ENCODE measurements at places on chromosomes 16 and 17.

GRCh38 chr16:79767421-79768275 is 167.1 kb upstream of the MAF start:
- no peak for DNase-seq

GRCh38 chr17:47959825-47960655 is 2.4 kb upstream of the PRR15L start:
- DNase-seq = no peak

- DNase-seq = no peak
These were observed at the start of gene GDPD3 for GRCh38 chr16:30113031-30113710. TSS of gene GDPD3 (minus strand) at chr16:30113537. CDS start at chr16:30113478, 59 bp downstream.

DNA sequence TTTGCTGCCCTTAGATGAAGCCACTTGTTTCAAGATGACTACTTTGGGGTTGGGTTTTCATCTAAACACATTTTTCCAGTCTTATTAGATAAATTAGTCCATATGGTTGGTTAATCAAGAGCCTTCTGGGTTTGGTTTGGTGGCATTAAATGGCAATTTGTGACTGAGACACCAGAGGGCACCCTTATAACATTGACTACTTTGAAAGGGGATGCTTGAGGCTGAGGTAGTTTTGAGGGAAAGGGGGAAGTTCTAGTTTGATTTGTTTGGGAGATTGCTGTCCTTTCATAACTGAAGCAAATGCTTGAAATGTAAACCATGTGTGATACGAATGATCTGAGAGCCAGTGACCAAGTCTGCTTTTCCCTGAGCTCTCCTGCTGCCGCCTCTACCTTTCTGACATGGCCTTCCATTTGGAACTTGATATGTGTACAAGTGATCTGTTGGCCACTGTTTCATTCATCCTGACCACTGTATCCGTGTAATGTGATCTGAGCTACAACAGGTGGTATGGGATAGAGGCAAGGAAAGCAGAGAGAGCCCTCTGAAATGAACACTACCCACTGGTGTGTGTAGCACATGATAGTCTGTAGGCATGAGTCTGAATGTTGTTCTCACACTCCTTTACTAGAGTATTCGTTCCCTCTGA is 5.8 kb upstream of the RARA start:
- DNase-seq = peak; percentile 46

- peak; percentile 44 for DNase-seq
These were observed 38.1 kb downstream of the ACSF3 start for GRCh38 chr16:89131783-89132182.

GRCh38 chr17:77843896-77844295 is 114.6 kb upstream of the TNRC6C start:
- DNase-seq = no peak

- DNase-seq = no peak
These were observed 58.3 kb downstream of the BEAN1 start for GRCh38 chr16:66485376-66485775.

DNA sequence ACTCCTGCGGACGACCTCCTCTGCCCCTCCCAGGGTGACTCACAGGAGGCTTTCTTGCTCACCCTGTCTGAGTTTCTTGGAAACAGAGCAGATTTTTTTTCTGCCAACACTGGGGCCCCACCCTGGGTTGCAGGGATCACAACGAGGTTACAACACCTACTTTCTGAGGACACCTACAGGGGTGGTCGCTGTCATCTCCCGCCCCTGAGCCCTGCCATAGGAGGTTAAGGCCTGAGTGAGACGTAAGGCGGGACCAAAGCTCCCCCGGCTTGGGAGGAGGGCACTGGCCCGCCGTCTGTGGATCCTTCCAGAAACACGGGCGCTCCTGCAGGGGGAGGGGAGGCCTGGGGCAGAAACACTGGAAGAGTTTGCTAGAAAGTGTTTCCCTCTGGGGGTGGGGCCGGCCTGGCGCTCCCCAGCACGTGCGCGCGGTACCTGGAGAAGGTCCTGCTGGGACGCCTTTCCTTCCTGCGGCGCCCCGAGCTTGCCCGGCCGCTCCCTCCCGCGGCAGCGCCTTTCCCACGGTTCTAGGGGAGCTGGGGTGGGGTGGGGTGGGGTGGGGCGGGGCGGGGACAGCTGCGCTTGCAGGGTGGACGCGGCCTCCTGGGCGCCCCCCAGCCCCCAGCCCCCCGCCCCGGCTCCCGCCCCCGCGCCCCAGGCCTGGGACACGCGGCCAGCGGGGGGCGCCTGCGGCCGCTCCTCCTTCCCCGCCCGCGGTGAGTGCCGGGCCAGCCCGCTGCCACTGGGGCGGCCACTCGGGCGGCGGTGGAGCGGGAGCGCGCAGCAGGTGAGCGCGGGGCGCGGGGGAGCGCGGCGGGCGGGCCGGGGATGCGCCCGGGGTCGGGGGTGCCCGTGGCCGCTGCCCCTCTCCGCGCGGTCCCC is 20.7 kb upstream of the ADCY7 start:
- DNase-seq = peak; percentile 56

DNA sequence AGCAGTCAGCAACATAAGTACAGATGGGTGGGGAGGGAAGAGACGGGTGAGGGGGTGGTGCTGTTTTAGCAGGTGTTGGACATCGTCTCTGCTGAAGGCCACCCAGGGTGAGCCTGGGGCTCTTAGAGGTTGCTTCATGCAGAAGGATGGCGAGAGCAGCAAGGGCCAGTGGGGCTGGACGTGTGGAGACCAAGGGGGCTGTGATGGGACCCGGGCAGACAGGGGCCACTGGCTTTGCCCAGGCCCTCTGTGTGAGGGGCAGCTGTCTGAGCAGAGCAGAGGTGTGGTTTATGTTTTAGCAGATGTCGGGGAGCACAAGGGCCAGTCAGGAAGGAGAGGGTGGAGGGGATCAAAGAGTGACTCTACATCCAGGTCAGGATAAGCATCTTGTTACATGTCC is 4.8 kb downstream of the NARF start:
- DNase-seq = no peak

DNA sequence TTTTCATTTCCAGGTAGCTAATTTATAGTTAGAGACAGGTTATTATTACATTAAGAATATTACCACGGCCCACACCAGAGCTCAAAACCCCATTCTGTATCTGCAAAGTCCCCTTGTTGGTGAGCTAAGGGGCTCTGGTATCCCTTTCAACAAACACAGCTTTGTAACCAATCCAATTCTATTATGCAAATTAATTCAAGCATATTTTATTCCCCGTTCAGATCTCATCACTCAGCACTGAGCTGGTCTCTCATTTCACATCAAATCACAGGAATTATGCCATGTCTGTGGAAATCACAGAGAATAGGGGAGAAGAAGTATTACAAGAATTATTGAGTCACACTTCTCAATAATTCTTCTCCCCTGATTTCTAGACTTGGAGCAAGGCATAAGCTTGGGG is 111.7 kb downstream of the CDH11 start:
- DNase-seq = no peak

GRCh38 chr17:66995944-66996343 is 31.4 kb downstream of the CACNG4 start:
- no peak for DNase-seq

DNA sequence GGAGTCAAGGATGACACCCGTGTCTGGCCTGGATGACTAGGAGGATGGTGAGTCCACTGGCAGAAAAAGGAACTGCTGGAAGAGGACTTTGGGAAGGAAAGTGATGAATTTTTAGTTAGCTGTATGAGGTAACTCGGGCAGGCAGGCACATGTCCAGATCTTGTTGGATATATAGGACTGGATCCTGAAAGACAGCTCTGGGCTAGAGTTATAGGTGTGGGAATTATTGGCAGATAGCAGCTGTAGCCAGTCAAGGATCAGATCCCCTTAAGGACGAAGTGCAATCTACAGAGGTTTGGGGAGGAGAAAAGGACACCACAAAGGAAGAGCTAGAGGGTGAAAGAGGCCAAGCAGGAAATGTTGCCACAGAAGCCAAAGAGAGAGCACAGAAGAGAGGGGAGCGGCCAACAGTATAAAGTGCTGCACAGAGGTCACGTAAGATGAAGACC is 10.1 kb downstream of the CYB5D1 start:
- DNase-seq = no peak

GRCh38 chr16:8931859-8932258 is 31.8 kb downstream of the USP7 start:
- DNase-seq = no peak

- DNase-seq = peak; percentile 58
These were observed at the start of gene DLX3 for GRCh38 chr17:49995055-49995738. TSS of gene DLX3 (minus strand) at chr17:49995224. CDS start at chr17:49994998, 226 bp downstream.

GRCh38 chr17:70661342-70662222 is 492.2 kb downstream of the KCNJ2 start:
- DNase-seq = no peak

- peak; percentile 61 for DNase-seq
These were observed at the start of gene TTLL6 for GRCh38 chr17:48816774-48817590. TSS of gene TTLL6 (minus strand) at chr17:48817229. CDS start at chr17:48817072, 157 bp downstream.

- DNase-seq = no peak
These were observed 11.6 kb downstream of the GLIS2 start for GRCh38 chr16:4327386-4328045.

DNA sequence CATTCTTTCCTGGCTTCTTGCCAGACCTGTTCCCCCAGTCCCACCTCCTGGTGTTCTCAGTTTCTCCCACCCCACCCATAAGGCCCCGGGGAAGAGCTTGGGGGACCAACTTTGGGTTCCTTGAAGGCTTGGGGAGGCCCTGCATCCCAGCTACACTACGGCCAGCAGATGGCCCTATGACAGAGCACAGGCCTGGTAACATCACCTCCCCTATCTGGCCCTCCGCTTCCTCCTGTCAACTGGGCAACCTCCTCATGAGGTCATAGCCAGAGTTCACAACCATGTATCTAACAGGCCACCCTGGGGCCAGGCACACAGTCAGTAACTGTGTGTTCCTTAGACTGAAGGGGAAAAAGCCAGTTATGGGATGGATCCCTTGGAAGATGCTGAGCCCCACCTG is 31.4 kb downstream of the MYO15A start:
- no peak for DNase-seq

- no peak for DNase-seq
These were observed 12.0 kb upstream of the KRT19 start for GRCh38 chr17:41539979-41540701.

DNA sequence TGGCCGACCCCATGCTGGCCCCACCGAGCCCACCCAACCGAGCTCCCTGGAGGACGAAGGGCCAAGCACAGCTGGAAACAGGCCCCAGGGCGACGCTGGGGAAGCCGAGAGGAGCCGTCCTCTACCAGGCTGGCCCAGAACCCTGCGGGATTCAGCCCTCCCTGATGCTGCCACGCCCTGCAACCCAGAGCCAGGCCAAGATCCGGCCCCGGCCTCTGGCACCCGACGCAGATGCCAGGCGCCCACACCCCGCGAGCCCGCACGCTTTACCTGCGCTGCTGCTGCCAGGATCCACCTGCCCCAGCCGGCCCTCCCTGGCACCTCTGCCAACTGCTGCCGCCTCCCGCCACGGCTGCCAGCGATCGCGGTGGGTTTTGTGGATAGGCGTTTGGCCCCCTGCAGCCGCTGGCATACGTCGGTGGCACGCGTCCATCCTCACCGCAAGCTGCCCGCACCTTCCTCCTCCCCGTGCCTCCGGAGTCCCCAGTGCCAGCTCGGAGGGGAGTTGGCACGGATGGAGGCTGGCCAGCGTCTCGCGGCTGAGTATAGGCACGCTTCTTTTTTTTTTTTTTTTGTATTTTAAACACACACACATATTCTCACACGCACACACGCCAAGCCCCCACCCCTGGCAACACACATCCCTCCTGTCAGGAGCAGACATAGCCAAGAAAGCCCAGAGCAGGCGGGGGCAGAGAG is 41.3 kb upstream of the ACSF3 start:
- DNase-seq = no peak

DNA sequence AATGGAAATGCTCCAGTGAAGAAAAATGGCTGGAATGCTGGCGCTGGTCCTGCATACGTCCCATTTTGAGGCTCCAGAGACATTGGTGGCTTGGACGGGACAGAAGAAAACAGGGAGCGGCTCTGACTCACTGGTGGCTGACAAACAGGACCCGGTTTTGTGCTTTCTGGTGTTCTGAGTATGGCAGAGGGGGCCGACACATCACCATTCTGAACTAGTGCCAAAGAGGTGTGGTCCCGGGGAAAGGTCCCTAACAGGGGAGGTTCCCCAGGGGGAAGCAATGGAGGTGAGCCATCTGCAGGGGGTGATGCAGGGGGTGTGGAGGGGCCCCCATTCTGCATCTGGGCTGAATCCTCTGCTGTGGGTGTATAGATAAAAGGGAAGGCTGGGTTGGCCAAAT is 8.3 kb downstream of the ANKRD40 start:
- no peak for DNase-seq

GRCh38 chr16:49588026-49588425 is 214.4 kb downstream of the C16orf78 start:
- DNase-seq = no peak

- DNase-seq = peak; percentile 93
These were observed 26.4 kb upstream of the SLC7A5 start for GRCh38 chr16:87895641-87896141.

DNA sequence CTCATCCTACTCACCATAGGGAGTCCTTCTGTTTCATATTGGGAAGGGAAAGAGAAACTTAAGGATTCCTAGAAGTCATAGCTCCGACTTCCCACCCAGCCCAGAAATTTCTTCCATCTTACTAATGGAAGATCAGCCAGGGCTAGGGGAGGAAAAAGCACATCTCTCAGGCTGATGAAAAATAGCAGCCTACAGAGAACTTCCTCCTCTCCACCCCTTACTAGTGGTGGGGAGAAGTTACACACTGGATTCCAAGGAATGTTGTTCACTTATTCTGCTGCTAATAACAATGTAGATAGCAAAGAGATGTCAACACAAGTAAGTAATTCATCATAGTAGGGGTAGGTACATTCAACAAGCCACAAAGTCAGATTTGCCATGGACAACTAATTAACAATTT is 94.4 kb downstream of the SPACA3 start:
- DNase-seq = no peak

GRCh38 chr17:63833026-63833740 is 5.7 kb upstream of the FTSJ3 start:
- no peak for DNase-seq

GRCh38 chr17:35655303-35655702 is 68.2 kb downstream of the AP2B1 start:
- DNase-seq = no peak

- DNase-seq = no peak
These were observed 5.0 kb upstream of the BAHCC1 start for GRCh38 chr17:81390029-81390872.

- no peak for DNase-seq
These were observed 125.2 kb downstream of the USP31 start for GRCh38 chr16:23024044-23024443.

DNA sequence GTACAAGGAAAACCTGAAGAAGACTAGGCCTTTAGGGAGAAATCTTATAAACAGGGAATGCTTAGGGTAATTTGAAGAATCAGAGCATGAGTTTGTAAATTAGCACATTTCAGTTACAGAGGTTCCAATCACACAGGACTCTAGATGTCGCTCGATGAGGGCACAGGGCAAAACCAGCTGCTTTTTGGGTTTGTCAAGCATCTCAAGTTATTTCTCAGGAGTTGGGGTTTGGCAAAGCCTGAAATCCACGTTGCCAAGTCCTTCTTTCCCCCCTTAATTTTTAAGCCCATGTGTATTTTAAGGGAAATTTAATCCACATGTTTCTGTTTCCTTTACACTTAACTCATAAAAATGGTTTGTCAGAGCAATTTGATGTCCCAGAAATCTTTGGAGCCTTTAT is 146.9 kb downstream of the ANKFN1 start:
- no peak for DNase-seq

Measured in activated naive CD4-positive, alpha-beta T cell treated with anti-CD3 and anti-CD28 coated beads, Interleukin-2, amount 50 U/mL, for 72 hours (primary cell).